ENCODE measurements at places on chromosomes 6 and 20.
A peak's percentile ranks its signal among the peaks of the same experiment; 100 is the strongest.

DNA sequence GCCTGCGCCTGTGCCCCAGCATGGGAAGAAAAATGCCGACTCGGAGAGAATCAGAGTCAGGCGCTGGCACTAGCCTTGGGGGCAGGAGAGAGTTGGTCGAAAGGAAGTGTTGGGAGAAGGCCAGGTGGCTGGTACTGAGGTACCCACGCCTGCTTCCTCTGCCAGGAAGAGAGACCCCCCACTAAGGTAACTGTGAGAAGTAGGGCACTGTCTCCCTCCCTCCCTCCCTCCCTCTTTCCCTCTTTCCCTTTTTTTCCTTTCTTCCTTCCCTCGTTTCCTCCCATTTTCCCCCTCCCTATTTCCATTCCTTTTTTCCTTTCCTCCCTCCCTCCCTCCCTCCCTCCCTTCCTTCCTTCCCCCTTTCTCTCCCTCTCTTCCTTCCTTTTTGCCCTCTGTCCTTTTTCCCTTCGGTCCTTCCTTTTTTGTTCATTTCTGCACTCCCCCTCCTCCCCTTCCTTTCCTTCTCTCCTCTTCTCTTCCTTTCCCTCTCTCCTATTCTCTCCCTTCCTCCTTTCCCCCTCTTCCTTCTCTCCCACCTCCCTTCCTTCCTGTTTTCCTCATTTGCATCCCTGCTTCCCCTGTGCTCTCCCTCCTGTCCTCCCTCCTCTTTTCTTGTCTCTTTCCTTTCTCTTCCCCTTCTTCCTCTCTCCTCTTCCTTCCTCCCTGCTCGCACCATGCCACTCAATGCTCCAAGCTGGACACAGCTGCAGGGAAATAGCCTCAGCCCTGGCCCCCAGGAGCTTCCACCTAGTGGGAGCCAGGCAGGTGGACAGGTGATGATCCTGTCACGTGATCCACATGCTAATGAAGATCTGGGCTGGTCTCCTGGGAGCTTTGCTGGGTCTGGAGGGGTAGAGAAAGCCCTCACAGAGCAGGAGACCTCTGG lies 148.0 kb downstream of the DHX35 start:
- no peak for DNase-seq

GRCh38 chr6:10513544-10513943 lies 7.6 kb upstream of the GCNT2 start:
- no peak for DNase-seq

GRCh38 chr6:119132261-119132981 lies 54.0 kb upstream of the FAM184A start:
- DNase-seq: no peak

GRCh38 chr6:163994566-163994965 lies 580.0 kb downstream of the QKI start:
- DNase-seq: no peak

- no peak for DNase-seq
Measured at GRCh38 chr6:118808793-118809638, 84.9 kb upstream of the ASF1A start.

GRCh38 chr6:162373192-162373591 lies 354.4 kb downstream of the PRKN start:
- DNase-seq: no peak

- DNase-seq: no peak
Measured at GRCh38 chr20:51634257-51634656, 91.7 kb upstream of the NFATC2 start.

GRCh38 chr20:18223409-18223808 lies 64.9 kb upstream of the ZNF133 start:
- DNase-seq: no peak

- DNase-seq: no peak
Measured at GRCh38 chr20:17345321-17345720, 118.5 kb downstream of the PCSK2 start.

- no peak for DNase-seq
Measured at GRCh38 chr6:130625825-130626527, 201.2 kb upstream of the SMLR1 start.

GRCh38 chr6:163954088-163954775 lies 539.7 kb downstream of the QKI start:
- no peak for DNase-seq

GRCh38 chr6:167013067-167013466 lies 13.9 kb downstream of the CEP43 start:
- DNase-seq: no peak

GRCh38 chr6:49606721-49607390 lies 29.8 kb downstream of the RHAG start:
- DNase-seq: no peak

DNA sequence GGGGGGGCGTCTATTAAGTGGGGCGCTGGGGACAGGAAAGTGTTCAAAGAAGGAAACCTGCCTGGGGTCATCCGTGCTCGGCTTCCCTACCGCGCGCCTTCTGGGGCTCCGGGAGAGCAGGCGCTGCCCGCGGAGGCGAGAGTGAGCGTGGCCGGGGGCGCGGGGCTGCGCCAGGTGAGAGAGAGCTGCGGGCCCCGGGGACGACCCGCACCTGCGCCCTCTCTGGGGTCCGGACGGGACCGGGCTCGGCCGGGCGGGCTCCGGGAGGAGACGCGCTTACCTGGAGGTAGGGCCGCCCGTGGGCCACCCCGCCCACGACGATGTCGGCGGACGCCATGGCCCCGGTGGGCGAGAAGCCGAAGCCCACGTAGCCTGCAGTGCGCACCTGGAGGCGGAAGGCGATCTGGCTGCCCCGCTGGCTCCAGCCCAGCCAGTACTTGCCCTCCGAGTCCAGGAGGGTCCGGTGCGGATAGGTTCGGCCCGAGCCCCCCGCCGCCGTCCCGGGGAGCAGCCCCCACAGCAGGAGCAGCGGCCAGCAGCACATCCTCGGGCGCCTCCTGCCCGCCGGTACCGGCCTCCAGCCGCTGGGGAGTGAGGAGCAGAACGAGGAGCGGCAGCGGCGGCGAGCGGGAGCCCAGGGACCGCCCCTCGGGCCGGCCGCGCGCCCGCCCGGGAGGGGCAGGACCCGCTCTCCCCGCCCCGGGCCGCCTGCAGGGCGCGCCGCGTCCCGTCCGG lies at the start of gene MOXD1:
TSS of gene MOXD1 (minus strand) at position 593 of the 735 bp plus-strand sequence. CDS start at position 544, 49 bp downstream.
- no peak for DNase-seq

GRCh38 chr20:39541136-39541803 lies 579.1 kb downstream of the DHX35 start:
- DNase-seq: no peak

DNA sequence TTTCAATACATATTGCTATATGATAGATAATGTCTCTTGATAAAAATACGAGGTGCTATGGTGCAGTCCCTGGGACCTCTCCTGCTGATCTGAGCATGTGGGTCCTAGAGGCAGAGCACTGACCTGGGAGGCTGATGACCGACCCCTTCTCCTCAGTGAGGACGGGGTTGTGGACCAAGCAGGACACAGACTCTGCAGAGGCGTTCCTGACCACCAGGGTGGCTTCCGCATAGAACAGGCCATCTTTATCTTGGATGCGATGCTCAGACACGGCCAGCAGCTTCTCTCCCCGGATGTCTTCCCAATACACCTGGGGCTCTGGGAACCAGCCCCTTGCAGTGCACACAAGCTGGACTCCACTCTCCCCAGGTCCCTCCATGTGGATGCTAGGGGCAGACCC lies 4.2 kb downstream of the BTNL2 start:
- no peak for DNase-seq

- DNase-seq: no peak
Measured at GRCh38 chr6:136103763-136104311, 146.3 kb downstream of the MTFR2 start.

DNA sequence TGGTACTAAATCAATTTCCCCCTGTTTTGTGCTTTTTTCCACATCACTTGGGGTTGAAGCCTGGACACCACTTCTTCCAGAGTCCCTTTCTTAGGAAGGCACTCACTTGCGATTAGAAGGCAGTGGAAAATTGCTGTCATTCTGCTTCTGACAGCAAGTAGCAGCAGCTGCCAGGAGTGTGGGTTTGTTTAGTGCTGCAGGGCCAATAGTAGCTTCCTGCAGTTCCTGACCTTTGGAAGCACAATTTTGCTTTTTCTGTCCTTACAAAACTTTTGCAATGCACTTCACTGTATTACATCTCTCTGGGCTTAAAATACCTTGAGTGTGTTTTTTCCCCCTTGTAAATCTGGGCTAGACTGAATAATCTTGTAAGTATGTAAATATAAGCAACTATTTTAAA lies 12.5 kb upstream of the HLA-DRA start:
- DNase-seq: no peak

DNA sequence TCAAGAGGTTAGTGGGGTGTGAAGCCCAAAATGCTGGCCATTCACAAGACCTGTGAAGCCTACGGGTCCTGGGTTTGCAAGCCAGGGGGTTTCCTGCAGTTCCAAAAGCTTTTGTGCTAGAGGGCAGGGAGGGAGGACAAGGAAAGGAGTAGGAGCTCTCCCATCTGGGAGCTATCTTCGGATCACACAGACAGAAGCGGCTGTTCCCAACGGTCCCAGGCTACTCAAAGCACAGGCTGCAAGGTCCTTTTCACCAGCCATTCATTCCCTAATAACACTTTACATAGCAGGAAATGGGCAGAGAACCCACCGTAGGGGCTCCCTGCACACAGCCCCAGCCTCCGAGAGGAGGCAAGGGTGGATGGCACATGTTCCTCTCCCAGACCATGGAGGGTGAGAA lies 296.9 kb downstream of the FOXC1 start:
- DNase-seq: no peak

DNA sequence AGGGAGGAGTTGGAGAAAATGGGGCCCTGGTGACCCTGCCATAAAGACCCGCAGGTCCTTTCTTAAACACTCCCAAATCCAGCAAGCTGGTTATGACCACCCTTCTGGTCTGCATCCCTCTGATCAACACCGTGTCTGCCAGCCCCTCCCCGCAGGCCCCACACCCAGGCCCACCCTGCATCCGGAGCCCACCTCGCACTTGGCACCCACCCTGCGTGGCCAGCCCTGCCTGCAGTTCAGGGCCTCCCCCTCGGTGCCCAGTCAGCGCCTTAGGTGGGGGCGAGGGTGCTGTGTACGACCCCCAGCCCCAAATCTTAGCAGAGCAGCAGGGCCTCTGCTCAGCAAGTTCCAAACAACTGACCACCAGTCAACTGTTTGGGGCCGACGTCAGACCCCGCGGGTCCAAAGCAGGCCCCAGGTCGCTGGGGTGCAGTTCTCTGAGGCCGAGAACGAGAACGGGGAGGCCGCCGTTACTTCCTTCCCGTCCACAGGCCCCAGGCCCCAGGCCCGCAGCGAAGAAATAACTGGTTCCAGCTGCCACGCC lies 1.2 kb downstream of the ACSS1 start:
- DNase-seq: no peak

DNA sequence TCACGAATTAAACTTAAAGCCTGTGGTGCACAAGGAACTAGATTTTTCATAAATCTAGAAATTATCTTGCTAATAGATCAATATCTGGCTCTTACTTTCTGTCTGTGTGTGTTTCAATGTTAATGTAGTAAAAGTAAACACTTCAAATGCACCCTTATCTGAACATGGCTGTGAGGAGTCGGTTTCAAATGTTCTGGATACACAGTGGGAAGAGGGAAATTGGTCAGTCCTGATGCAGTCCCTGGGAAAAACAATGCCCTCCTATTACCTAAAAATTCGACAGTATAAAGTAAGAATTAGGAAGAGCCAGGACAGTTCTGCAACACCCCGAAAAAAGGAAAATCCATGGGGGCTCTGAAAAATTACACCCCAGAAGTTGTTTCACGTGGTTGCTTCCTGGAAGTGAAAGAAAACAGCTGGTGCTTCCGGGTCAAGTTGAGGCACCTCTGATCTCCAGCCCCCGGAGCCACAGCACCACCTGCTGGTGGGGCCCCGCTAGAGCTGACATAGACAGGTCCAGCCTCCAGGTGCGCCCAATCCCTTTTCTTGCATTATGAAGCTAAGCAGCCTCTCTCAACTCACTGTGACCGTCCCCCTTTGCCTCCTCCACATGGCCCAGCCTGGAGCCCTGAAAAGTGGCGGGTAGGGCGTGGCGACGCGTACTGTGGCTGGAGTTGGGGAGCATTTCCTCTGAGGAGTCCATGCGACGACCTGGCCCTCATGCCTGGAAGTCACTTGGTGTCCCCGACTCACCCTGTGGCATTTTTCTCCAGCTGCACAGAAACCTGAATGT lies 8.3 kb downstream of the SEMG2 start:
- DNase-seq: peak; percentile 48

- no peak for DNase-seq
Measured at GRCh38 chr20:23120261-23120660, 34.1 kb upstream of the CD93 start.

DNA sequence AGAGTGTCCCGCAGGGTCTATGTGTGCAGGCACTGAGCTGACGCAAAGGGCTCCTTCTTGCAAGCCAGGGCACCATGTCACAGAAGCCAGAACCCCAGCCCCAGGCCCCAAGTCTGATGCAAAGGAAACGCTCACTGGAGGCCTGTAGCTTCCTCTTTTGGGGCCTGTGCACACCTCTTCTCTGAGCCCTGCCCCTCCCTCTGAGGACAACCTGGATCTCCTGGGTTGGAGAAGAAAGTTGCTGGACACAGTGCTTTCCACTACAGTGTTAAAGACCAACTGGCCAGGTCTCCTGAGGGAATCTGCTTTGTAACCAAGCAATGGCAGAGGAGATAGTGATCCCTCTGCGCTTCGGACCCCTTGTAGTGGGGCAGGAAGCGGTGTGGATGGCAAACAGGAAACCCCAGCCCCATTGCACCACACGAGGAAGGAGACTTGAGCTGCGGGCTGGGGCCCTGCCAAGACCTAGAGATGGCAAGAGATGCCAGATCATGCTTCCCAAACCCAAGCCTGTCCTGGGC lies 90.0 kb downstream of the PRND start:
- no peak for DNase-seq

GRCh38 chr6:132993738-132994137 lies 179.4 kb downstream of the RPS12 start:
- no peak for DNase-seq

Measured in stimulated activated CD4-positive, alpha-beta T cell treated with anti-CD3 and anti-CD28 coated beads, Interleukin-12 subunit alpha, Interleukin-12 subunit beta, amount 100 ng/mL, for 4 hours (primary cell).